Kasumi-1 (cell line): ENCODE measurements at places on chromosomes 5 and 9.

- no peak for DNase-seq
Observed at GRCh38 chr5:116472274-116472673, 102.3 kb downstream of the SEMA6A start.

DNA sequence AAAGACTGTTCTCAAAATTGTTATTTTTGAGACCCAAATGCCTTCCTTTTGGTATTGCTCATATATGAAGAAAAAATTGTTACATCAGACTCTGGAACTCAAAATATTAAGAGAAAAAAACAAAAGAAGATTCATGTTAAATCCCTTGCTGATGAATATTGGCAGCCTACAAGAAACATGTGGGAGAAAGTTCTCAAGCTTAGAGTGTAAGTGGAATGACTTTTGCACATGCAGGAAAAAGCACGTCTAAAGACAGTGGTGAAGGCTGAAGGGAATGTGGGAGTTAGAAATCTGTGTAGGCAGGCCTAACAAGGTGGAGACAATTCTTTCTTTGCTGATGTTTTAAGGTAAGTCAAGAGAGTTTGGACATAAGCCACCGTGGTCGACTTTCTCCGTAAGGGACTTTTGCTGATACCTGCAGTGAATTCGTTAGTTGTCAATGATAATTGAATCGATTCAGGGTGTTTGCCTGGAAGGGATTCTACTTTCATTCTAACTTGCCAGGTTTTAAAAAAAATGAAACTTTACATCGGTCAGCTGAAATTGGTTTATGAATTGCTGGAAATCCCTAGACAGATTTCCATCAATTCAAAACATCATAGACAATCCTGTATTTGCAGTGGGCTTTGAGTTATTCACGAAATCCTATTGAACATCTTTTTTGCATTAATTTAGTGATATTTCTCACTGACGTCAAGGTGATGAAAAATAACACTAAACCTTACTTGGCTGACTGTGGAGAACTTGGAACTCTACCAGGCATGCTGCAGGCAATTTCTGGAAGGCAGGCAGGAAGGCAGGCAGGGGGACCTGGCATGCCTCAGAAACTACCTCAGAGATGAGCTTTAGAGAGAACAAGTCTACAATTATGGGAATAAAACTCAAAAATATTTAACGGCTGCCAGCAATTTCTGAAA is 359.1 kb upstream of the ADAMTSL1 start:
- no peak for DNase-seq

DNA sequence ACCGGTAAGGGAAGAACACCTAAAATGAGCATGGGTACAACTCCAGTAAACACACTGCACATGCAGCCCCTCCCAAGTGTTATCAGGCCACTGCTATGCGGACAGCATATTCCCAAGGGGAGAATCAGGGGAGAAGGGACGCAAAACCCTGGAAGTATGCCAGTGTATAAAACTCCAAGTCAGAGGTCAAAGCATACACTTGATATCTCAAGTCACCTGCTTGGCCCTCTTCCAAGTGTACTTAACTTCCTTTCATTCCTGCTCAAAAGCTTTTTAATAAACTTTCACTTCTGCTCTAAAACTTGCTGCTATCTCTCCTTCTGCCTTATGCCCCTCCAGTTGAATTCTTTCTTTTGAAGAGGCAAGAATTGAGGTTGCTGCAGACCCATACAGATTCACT is 408.1 kb downstream of the HTR1A start:
- no peak for DNase-seq

DNA sequence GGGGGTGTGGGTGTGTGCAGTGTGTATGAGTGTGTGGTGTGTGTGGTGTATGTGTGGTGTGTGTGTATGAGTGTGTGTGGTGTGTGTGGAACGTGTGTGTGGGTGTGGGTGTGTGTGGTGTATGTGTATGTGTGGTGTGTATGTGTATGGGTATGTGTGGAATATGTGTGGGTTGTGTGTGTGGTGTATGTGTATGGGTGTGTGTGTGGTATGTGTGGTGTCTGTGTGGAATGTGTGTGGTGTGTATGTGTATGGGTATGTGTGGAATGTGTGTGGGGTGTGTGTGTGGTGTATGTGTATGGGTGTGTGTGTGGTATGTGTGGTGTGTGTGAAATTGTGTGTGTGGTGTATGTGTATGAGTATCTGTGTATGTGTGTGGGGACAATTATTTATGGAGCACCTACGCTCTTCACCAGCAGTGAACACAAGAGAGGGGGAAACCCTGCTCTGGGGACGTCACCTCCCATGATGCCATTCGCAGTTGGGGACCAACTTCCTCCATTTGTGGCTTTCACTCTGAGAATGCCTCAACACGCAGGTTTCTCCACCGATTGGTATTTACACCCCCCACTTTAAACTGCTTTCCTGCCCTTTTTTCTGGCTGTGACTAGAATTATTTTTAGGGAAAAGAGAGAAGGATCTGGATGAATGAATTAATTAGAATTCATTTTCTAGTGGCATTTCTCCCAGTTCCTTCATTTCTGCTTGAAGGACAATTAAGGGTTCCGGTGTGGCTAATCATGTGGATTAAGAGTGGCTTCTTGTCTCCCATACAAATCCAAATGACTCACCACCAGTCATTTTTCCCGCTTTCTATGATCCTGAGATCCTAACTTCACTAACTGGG is 238.1 kb downstream of the ROR2 start:
- no peak for DNase-seq

DNA sequence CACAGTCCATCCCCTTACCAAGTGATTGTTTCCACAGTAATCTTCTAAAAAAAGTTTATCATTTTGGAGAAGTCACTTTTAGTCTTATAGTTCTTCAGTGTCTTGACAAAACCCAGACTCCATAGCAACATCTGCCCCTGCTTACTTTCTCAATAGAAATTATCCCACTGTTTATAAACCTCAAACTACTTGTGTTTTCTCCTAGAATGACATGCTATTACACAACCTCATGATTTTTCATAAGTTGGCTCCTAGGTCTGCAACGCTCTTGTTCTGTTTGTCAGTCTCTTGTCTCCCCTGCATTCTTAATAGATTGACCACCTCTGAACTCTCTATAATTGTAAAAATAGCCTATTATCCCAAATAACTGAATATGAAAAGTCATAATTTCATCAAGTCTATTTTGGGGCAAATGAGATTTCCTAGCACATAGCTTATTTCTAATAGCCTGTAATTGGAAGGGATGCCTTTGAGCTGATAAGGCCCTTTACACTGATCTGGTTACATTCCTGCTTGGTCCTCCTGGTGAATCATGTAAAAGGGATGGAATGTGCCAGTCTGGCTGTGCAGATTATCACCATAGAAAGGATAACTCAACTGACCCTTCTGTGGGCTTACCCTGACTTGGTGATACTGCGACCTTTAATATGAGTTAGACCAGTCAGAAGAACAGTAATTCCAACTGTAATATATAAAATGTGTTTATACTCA is 69.6 kb downstream of the CHSY3 start:
- no peak for DNase-seq

DNA sequence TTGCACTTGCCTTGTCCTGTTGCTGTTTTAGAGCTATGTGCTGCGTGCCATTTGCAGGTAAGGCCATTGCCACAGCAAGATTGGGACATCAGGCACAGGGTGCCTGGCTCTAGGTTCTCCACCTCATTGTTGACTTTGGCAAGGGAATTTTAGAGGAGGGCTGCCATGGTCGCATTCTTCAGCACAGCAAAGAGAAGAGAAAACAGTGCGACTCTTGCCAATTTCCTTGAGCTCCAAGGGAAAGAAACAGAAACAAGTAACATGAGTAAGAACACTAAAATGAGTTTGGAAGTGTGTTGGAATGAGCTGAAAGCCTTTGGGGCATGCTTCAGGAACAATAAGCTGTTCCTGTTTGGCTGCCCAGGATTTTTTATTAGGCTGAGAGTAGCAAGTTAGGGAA is 188.1 kb upstream of the IL12B start:
- no peak for DNase-seq

DNA sequence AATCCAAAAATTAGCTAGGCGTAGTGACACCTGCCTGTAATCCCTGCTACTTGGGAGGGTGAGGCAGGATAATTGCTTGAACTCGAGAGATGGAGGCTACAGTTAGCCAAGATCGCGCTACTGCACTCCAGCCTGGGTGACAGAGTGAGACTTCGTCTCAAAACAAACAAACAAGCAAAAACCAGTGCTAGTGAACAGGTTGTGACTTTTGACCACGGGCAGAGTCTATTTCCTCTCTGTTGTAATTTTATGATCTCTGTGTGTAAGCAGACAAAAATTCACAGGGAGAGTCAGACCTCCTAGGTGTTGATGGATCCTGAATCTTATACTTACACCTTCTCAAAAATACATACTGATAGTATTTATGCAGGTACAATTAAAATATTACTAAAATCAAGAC is 65.8 kb downstream of the SPEF2 start:
- no peak for DNase-seq

DNA sequence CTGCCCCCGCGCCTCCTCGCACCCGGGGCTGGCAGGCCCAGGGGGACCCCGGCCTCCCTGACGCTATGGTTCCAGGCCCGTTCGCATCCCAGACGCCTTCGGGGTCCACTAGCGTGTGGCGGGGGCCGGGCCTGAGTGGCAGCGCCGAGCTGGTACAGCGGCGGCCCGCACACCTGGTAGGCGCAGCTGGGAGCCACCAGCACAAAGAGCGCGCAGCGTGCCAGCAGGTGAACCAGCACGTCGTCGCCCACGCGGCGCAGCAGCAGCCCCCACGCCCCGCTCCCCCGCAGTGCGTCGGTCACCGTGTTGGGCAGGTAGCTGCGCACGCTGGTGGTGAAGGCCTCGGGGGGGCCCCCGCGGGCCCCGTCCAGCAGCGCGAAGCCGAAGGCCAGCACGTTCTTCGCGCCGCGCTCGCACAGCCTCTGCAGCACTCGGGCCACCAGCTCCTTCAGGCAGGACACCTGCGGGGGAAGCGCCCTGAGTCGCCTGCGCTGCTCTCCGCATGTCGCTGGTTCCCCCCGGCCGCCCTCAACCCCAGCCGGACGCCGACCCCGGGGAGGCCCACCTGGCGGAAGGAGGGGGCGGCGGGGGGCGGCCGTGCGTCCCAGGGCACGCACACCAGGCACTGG is 548 bp downstream of the TERT start:
- DNase-seq = no peak

- no peak for DNase-seq
Observed at GRCh38 chr5:1152156-1152555, 40.3 kb upstream of the SLC12A7 start.

DNA sequence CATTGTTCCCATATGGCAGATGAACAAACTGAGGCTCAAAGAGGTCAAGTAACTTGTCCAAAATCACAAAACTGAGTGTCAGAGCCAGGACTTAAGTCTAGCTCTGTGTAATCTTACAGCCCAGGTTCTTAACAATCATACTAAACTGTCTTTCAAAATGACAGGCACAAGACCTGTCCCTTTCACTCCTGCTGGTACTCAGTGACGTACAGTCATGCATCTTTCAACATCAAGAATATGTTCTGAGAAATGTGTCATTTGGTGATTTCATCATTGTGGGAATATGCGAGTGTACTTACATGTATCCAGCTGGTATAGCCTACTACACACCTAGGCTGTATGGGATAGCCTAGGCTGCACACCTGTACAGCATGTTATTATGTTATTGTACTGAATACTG is 646.8 kb upstream of the WWC1 start:
- no peak for DNase-seq

- DNase-seq = no peak
Observed at GRCh38 chr5:139897342-139897741, 101.7 kb downstream of the PSD2 start.

DNA sequence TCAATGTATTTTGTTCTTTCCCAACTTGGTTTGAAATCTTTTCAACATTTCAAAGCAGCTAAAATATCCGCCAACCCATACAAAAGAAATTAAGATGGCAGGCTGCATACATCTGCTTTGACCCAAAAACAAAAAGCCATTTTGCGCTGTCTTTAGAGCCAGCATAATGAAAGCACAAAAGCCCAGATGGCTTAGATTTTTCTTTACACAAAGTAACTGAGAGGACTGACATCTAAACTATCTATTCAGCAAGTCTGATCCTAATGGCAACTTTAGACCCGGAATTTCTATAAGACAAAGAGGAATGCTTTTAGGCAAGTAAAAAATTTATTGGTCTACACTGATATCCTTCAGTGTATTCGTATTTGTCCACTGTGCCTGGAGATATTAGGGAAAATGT is 86.3 kb downstream of the MYO10 start:
- no peak for DNase-seq

DNA sequence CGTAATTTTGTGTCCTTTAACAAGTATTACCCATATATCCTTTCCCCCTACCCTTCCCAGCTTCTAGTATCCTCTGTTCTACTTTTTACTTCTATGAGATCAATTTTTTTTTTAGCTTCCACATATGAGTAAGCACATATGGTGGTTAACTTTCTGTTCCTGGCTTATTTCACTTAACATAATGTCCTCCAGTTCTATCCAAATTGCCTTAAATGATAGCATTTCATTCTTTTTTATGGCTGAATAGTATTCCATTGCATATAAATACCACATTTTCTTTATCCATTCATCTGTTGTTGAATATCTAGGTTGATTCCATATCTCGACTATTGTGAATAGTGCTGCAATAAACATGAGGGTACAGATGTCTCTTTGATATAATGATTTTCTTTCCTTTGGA is 36.4 kb downstream of the SKIC3 start:
- no peak for DNase-seq

DNA sequence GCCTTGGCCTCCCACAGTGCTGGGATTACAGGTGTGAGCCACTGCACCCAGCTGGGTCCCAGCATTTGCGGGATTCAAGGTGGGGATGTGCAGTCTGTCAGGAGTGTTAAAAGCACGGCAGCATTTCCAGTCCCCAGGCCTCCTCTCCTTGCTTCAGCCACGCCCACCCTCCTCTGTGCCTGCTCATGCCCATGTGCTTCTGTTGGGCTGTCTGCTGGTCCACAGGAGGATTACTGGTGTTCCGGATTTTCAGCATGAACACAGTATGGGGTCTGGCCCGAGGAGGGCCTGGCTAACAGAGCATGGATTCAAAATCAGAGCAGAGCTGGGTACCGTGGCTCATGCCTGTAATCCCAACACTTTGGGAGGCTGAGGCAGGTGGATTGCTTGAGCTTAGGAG is 5.5 kb downstream of the ARRDC1 start:
- DNase-seq = no peak

DNA sequence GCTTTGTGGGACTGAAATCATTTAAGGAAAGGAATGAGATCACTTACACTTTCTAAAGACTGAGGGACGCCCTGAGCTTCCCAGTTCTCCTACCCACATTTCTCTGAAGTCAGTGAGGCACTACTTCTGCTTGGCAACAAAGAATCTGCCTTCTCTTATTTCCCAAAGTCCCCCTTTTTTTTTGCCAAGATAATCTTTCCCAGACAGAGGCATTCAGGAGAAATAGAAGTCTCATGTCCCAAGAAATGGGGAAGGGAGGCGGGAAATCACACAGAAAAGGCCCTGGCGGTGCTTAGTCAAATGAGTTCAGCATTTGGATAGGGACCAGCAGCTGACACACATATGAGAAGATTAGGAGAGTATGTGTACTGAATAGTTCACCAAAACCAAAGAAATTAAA is 159.7 kb downstream of the MUSK start:
- DNase-seq = no peak

- no peak for DNase-seq
Observed at GRCh38 chr9:14797435-14797834, 74.9 kb upstream of the CER1 start.
